ENCODE measurements at places on chromosomes 5 and 9.

- DNase-seq, result no peak
These were observed 91.5 kb upstream of the NREP start for GRCh38 chr5:111848476-111848875.

DNA sequence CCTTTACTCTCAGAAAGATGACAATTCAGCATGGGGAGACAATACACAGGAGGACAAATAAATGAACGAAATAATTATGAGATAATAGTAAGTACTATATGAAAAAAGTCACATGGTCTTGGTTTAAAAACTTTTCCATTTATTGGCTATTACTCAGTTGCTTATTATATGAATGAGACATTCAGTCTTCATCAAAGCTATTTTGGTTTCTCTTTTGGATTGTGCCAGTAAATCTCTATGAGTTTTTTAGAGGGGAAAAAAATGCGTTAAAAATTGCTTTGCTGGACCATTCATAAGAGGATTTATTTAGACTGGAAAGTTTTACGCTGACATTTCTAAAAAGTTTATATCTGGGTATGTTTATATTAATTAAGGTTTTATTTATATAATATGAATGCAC, 137.7 kb downstream of the AOPEP start:
- no peak for DNase-seq

DNA sequence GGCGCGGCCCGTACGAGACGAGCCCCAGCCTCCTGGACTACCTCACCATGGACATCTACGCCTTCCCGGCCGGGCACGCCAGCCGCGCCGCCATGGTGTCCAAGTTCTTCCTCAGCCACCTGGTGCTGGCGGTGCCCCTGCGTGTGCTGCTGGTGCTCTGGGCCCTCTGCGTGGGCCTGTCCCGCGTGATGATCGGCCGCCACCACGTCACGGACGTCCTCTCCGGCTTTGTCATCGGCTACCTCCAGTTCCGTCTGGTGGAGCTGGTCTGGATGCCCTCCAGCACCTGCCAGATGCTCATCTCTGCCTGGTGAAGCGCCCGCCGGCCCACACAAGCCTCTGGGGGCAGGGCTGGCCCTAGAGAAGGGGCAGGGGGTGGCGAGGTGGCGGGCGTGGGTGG, 18.5 kb downstream of the PLPP7 start:
- DNase-seq, result no peak

GRCh38 chr5:11477786-11478185, 426.5 kb downstream of the CTNND2 start:
- DNase-seq, result no peak

DNA sequence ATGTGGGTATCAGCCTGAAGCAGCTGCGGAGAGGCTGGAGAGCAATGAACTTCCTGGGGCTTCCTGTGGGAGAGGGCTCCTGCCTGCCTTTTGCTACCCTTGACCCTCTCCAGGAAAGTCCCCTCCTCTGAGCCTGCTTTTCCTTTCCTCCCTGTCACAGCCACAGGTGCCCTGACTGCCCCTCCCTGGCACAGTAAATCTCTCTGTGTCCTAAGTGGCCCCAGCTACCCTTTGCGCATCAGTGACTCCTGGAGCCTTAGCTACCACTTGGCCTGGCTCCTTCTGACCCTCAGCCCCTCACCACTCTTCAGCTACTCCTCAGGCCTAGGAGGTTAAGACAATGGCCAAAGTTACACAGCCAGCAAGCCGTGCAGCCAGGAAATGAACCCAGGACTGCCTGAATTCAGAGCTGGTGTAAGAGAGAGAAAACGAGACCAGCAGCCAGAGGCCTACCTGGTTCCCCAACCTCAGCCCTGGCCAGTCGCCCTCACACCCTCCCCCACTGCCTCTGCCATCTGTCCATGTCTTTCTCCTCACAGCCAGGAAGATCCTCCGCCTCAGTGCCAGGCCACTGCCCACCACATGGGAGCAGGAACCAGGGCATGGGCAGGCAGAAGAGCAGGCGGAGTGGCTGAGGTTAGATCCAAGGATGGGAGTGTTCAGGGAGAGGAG, 18.6 kb downstream of the CNTFR start:
- DNase-seq, result no peak

GRCh38 chr5:51404255-51404654, 21.0 kb downstream of the ISL1 start:
- no peak for DNase-seq

DNA sequence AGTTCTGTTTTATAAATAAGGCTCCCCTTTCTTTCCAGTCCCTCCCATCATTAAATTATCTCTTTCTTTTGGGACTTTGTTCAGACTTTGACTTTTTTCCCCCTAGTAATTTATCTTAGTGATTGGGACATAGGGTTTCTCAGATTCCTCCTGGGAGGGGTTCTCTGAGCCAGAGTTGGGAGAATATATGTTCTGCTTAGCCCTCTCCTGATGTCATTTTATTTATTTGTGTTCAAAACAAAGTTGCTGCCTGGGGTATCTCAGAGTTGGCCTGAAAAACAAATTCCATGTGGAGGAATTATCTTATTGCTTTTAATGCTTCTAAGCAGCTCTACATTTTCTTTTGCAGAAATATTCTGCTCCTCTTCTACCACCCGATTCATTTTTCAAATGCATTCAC, 211.0 kb downstream of the PCSK5 start:
- no peak for DNase-seq

DNA sequence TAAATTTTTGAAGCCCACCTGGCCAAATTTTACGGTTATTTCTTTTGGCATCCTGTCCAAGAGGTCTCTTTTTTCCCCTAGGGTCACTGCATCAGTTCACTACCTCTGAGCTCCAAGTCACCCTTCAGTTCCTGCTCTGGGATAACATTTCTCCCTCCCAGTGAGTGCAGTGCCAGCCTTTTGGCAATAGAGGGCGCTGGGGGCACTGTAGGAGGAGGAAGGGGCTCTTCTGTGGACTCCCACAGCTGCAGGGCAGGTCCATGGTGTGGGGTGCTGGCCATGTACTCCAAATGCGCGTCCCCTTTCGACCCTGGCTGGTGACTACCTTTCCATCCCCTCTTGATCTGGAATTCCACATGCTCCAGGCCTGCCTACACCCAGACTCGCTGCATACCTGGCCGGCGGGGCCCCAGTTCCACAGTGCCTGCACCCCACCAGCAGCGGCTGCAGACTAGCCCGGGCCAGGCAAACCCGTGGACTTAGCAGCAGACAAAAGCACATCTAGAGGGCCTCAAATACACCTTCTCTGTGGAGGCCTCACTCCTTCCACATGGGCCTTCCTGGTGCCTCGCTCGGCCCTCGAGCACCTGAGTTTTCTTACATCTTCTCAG, 20.3 kb upstream of the NINJ1 start:
- no peak for DNase-seq

DNA sequence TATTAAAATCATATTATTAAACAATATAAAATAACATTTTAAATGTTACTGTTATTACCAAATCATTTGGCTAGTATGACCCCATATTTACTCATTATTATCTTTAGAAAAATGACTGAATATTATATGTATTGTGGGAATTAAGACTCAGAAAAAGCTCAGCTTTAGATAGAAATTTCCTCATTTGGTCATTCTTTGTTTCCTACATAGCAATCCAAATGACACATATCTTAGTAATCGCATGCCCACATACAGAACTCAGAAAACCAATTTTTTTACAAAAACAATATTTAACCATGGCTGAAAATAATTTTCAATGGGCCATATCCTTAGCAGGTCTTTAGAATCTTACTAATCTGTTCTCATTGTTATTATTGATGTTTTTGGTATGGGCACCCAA, 53.8 kb upstream of the TSLP start:
- no peak for DNase-seq

Measured in hindlimb muscle (tissue), 1 donor.